ENCODE measurements at places on chromosomes 7 and 10.

DNA sequence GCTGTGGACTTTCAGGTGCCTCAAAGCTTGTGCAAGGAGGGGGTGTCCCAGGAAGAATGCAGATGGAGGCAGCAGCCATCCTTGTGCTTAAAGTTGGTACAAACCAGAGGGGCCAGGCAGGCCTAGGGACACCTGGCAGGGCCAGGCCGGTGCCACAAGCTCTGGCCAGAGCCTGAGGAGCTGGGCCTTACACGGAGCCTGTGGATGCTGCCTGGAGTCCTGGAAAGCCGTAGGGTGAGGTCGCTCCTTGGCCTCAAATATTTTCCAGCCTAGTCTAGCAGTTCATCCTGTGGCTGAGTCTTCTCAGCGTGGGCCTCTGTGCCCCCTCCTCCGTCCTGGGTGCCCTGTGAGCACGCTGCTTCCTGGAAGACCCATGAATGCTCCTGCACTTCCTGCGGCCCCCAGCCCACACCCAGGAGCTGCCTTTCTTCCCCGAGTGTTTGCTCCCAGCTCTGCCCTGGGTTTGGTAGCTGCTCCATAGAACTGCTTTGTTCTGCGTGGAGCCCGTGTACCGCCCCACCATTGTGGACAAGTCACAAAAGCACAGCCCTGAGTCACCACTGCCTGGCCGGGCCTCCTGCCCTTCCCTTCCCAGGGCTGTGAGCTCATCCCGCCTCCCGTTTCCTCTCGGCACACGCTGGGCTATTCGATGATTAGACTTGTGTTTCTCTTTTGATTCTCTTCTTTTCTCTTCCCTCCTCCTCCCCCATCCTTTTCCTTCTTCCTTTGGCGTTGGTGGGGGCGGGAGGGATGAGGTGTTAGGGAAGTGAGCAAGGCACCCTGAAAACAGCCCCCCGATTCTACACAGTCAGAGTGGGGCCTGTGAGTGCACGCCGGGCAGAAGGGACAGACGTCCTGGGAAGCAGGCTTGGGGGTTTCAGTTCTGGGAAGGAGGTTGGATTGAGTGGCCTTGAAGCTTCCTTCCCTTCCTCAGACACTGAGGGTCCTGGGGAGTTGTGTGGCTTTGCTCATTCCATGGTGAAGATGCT is 73.2 kb upstream of the SHH start:
- DNase-seq = no peak

DNA sequence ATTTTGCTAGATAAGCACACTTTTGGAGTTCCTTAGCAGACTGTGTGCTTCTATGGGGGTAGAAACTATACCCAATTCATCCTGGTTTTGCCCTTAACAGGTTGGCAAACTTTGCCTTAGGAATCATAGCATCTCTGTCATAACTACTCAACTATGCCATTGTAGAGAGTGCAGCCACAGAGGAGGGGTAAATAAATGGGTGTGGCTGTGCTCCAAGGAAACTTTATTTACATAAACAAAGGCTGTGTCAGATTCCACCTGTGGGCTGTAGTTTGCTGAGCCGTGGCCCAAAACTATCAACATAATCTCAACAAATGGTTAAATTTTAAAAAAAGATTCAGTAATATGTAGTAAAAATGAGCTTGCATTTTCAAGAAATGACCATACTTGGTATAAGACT is 51.6 kb upstream of the LAMB1 start:
- DNase-seq = no peak

DNA sequence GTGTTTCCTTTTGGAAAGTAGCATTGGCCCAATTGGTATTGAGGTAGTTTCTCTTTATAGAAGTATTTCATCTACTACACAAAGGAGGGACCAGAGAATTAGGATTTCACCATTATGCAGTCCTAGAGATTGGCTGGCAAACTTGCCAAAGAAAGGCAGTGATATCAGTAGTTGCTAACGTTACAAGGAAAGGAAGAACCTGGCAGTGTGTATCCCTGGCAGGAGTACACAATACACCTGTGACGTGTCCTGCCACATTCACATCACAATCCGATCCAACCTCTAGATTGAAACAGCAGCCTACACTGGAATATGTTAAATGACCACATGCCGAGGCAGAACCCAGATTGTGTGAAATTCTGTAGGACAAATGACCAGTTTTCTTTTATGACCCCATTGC is 81.7 kb downstream of the CACNB2 start:
- no peak for DNase-seq

GRCh38 chr7:28176174-28176573 is 4.4 kb downstream of the JAZF1 start:
- no peak for DNase-seq

GRCh38 chr10:125076121-125076825 is 84.1 kb downstream of the CTBP2 start:
- DNase-seq = no peak

DNA sequence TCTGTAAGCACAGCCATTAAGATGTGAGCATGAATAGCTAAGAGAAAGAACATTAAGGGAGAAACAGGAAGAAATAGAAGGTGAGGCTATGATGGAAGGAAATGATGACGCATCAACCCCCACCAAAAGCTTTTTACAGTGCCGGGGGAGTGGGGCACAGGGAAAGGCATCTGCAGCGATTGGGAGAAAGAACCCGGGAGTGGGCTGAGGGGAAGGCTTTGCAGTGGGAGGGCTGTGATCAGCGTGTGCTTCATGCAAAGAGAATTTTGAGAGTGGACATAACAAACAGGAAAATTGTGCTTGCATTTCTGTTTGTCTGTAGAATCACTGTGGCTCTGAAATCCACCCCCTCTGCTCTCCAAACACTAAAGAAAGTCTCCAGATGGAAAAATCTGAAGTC is 250.8 kb downstream of the KCNMA1 start:
- DNase-seq = no peak

GRCh38 chr7:6350433-6351058 is 78.1 kb upstream of the CYTH3 start:
- DNase-seq = no peak
